ENCODE measurements at places on chromosomes 5 and 9.
A peak's percentile ranks its signal among the peaks of the same experiment; 100 is the strongest.

DNA sequence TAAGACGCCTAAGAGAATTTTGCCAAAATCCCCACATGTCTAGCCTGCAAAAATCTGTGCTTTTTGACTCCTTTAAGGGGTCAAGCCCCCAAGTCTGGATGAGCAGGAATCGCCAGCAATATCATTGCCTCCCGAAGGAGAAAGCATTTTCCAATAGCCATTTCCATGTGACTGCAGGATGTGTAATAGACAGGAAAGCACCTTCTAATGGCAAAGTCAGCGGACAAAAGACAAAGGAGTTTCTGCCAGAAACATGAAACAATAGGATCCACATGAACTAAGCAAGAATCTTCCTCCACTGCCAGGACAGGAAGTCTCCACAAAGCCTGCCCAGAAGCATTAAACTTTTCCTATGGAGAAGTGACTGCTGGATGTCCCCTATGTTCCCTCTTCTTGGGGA, 177.1 kb upstream of the PCSK5 start:
- DNase-seq, result no peak

- no peak for DNase-seq
Measured at GRCh38 chr5:73825736-73826135, 199.7 kb downstream of the ARHGEF28 start.

- peak; percentile 66 for DNase-seq
Measured at GRCh38 chr5:58887721-58888409, 305.0 kb downstream of the RAB3C start.

DNA sequence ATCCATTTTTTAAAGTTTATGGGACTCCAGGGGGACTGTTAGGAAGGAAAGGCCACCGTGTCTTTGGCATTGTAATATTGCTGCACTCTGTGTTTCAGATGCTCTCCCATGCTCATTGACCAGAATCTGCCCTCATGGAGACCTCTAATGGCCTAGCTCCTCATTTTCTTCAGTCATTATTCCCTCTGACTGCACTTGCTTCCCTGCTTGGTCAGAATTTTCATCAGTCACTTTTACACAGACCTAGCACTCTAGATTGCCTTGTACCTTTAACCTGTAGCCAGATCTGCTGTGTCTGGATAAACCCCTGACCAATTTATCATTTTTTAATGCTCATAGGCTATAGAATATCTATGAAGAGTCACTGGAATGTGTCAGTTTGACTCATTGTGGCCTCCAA, 155.5 kb upstream of the NUDT12 start:
- DNase-seq, result no peak

DNA sequence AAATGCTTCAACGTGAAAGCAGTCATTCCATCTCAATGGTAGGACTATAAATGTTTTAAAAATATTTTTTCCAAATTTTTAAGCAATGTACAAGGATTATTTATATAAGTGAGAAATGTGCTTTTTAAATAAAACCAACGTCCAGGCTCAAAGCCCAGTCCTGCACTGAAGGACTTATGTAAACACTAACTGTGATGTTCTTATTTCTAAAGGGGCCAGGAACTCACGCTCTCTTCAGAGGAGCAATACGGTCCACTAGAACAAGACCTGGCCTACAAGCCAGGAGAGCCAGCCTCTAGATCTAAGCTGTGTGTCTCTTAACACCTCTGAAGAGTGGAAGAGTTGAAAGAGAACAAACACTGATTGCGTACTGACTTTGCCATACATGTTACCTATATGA, 12.1 kb downstream of the TTLL11 start:
- DNase-seq, result no peak

- no peak for DNase-seq
Measured at GRCh38 chr9:117992006-117992405, 287.8 kb downstream of the TLR4 start.

DNA sequence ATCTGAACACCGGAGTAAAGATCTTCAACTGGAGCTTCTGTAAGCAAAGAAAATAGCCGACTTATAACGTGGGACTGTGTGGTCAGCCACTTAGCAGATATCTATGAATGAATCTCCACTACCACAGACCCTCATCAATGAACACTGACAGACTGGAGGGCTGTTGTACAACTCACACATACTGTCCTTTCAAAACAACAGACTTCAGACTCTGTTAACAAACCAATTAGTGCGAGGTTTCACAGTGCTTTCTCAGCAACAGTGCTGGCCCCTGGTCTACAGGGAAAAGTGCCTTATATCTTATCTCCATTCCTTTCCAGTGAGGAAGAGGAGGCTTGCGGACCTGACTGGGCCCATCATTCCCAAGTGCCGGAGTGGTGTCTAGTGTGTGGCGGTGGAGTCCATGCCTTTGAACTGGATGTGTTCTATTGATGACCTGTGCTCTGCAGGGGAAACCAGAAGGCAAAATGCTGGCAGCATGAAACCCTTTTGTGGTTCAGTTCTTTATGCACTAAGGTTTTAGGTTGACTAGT, 33.8 kb downstream of the TSTD2 start:
- peak; percentile 2 for DNase-seq

GRCh38 chr9:96856363-96857286, 2.3 kb upstream of the ZNF782 start:
- peak; percentile 81 for DNase-seq

DNA sequence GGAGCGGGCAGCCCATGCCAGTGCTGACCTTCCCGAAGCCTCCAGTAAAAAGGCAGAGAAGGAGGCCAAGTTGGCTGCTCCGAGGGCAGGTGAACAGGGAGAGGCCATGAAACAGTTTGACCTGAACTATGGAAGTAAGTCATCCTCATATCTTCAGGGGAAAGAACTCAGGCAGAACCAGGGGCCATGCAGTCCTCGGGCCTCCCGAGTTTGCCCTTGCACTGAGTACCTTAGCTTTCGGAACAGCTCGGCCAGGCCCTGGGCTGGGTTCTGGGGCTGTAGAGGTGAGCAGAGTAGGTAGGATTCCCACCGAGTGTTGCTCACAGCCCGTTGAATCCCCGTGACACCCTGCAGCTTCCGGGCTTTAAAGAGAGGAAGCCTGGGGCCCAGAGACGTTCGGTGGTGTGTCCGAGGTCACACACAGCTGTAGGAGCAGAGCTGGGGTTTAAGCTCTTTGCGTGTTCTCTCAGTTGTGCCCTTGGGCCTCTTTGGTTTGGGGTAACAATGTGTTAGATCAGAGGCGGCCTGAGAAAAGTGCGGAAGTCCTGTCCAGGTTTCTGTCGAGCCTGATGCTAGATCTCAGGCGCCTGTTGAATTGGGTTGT, 24.8 kb upstream of the POMT1 start:
- DNase-seq, result no peak

DNA sequence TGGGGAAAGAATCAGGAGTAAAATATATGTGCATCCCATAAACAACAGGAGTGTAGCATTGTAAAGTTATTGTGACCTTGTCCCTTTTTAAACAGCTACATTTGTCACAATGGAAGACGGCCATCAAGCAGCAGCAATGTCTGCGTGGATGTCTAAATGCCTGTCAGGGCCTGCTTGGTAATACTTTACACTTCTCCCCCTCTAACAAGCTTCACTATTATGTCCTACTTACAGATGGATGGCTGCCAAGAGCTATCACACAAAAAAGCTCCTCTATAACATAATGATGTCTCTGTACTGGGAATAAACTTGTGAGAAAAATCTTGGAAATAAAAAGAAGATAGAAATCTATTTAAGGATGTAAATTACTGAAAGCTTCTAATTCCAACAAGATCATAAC, 213.0 kb downstream of the FBXL17 start:
- DNase-seq, result peak; percentile 8

DNA sequence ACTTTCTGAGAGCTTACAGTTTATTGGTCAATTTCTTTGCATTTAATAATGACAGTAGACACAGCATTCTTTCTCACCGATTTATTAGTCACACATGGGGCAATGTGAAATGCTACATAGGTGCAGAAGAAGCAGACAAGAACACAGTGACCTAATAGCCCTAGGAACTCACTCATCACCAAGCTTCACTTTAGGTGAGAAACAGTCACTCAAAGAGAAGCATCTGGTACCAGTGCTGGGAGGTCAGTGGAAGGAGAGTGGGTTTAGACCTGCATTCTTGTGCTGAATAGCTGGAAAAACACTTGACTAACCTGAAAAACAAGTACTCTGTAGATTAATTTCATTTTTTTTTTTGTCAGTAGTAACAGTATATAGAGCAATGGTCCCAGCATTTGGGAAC, 179.6 kb downstream of the GRIA1 start:
- DNase-seq, result no peak

DNA sequence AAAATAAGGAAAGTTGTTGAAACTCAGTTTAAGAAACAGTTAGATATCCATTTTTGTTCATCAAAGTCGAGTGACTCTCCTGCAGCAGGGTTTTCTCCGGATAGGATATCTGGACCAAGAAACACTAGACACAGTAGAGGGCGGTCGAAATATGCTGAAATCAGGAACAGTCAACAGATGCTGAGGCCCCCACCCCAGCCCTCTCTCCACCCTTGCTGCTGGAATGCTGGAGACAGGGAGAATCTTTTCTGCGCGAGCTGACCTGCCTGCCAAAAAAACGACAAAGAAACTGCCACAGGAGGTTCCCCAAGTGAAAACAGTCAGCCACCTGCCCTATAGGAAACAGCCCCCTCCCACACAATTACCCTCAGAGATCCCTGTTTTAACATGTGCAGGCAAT, 4.3 kb upstream of the IL13 start:
- no peak for DNase-seq

- DNase-seq, result no peak
Measured at GRCh38 chr5:137600721-137601360, 101.7 kb upstream of the SPOCK1 start.

GRCh38 chr9:89309608-89310474, 1.2 kb upstream of the CKS2 start:
- DNase-seq, result no peak
